ENCODE measurements at places on chromosomes 4 and X. TPM values are rescaled to one million over a fixed set of nuclear protein-coding genes. Genes with fewer than 3 reads are reported as not detected.

Gene KLHL4
- not detected for total RNA-seq

Gene TBC1D9
- not detected for total RNA-seq

Gene IL3RA
- 3.4 TPM for total RNA-seq

Gene HOPX
- 88.5 TPM for total RNA-seq

Gene MAGEA10
- not detected for total RNA-seq

Gene CC2D2A
- not detected for total RNA-seq

Gene SSX2
- not detected for total RNA-seq

Gene CRMP1
- total RNA-seq = not detected

Gene TRAM1L1
- not detected for total RNA-seq

DNA sequence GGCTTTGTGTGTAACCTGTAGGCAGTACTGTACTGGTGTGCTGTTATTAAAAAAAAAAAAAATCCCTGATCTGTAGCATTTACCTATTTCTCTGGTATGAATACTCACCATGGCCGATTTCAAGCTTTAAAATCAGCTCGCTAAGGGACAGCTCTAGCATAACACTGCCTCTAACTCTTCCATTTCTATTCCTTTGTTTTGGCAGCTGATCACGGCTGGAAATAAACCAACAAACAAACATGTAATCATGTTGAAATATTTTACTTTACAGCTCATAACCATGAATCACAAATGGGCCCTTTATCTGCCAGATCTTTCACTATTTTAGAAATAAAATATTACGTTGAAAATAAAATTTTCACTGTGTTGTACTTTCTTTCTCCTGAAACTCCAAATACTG is 60.5 kb upstream of the IL15 start:
- DNase-seq = no peak
- H3K4me3 ChIP-seq = no peak overlapping the region
- H3K27me3 ChIP-seq = no peaks in the 10 kb centered on the region
- no peaks in the 10 kb centered on the region for H3K36me3 ChIP-seq
- H3K4me1 ChIP-seq = no peaks in the 10 kb centered on the region

DNA sequence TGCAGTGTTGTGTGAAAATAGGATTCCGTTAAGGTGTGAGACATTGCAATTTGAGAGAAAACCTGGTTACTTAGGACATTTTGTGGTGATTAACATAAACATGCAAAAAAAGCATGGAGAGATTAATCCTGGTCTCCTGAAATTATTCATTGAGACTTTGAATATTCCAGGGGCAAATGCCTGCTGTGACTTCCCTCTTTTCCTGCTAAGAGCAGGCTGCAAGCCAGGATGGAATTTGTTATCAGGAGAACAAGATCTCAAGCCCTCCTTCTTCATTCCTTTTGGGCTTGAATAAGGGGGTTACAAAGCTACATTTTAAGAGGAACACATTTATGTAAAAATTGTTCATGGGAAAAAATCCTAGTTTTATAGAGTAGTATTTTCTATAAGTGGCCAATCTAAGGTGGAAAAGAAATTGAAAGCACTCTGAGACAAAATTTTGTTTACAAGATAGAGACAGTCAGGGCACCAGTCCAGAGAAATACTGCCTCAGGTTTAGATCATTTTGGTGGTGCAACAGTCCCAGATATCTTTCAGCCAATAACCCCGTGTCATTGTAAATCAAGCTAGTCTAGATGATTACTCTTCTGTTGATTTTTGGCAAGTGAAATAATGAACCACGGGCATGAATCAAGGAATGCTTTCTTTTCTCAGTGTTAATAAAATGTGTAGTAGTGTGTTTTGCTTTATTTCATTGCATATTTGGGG is 1528.3 kb upstream of the AGA start:
- no peaks in the 10 kb centered on the region for H3K27me3 ChIP-seq
- DNase-seq = no peak
- H3K4me3 ChIP-seq = no peak overlapping the region
- H3K4me1 ChIP-seq = no peaks in the 10 kb centered on the region

GRCh38 chrX:107856289-107856688 is 30.6 kb downstream of the MID2 start:
- peaks cover 2% of the 10 kb centered on the region for H3K4me1 ChIP-seq
- H3K36me3 ChIP-seq = peaks cover 3% of the 10 kb centered on the region
- no peak overlapping the region for H3K4me3 ChIP-seq
- no peak overlapping the region for H3K27ac ChIP-seq
- no peaks in the 10 kb centered on the region for H3K27me3 ChIP-seq

GRCh38 chrX:802846-803245 is 172.3 kb downstream of the SHOX start:
- DNase-seq = peak; percentile 20
- peaks cover 5% of the 10 kb centered on the region for H3K27me3 ChIP-seq
- H3K4me3 ChIP-seq = no peak overlapping the region
- H3K36me3 ChIP-seq = no peaks in the 10 kb centered on the region
- no peak overlapping the region for H3K27ac ChIP-seq

DNA sequence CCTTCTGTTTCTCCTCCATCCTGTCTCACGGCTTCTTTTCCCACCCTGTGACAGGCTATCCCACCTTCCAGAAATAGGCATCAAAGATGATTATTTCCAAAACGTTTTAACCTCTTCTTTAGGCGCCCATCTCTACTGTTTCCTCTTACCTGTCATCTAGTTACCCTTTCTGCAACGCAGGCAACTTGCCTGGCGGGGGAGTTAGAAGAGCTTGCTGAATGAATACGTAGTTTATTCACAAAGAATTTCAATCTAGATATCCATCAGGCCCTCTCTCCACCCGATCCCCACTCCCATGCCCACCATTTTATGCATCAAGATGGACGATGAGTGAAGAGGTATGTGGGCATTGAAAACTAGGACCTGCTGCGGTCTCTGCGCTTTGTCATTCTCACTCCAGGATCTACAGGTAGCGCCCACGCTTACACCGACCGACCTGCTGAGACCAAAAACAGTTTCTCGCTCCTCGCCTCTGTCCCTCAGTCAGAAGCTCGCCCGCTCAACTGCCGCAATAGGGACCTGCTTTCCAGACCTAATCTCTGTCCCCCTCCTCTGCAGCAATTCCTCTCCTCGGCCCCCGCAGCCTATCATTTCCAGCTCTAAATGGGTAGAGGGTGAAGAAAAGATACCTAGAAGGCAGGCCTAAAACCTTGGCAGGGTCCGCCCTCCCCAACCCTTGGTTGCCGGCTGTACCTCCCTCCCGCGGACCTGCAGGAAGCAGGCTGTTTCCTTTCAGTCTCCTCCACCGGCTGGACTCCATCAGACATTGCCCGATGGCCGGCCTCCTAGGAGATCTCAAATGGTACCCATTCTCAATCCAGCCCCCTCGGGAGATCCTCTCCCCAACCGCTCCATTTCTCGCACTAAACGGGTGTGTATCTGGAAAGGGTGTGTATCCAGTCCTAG is 624 bp downstream of the BEX5 start:
- peak; percentile 62 for DNase-seq
- H3K27ac ChIP-seq = peak overlapping the region; percentile 90
- peaks cover 12% of the 10 kb centered on the region for H3K4me1 ChIP-seq
- no peaks in the 10 kb centered on the region for H3K36me3 ChIP-seq

GRCh38 chr4:156606554-156607477 is 364.8 kb downstream of the PDGFC start:
- no peak for DNase-seq
- no peaks in the 10 kb centered on the region for H3K4me1 ChIP-seq
- H3K27ac ChIP-seq = no peak overlapping the region
- H3K4me3 ChIP-seq = no peak overlapping the region

- no peak for DNase-seq
- H3K4me3 ChIP-seq = no peak within 1 kb of the TSS
- no peak within 1 kb of the TSS for H3K27ac ChIP-seq
- no peaks in the 10 kb centered on the region for H3K36me3 ChIP-seq
- H3K27me3 ChIP-seq = peaks cover 1% of the 10 kb centered on the region
These were observed at the start of gene FRMD7 for GRCh38 chrX:132127743-132128142. Gene FRMD7 (minus strand): TSS chrX:132128020. CDS start chrX:132127844, 176 bp downstream.

GRCh38 chrX:111270339-111270738 is at the start of gene CAPN6:
Gene CAPN6 (minus strand): TSS chrX:111270483. CDS start chrX:111263936, 6,547 bp downstream.
- no peaks in the 10 kb centered on the region for H3K27me3 ChIP-seq
- no peaks in the 10 kb centered on the region for H3K4me1 ChIP-seq
- H3K4me3 ChIP-seq = no peak within 1 kb of the TSS
- no peak within 1 kb of the TSS for H3K27ac ChIP-seq
- no peaks in the 10 kb centered on the region for H3K36me3 ChIP-seq

DNA sequence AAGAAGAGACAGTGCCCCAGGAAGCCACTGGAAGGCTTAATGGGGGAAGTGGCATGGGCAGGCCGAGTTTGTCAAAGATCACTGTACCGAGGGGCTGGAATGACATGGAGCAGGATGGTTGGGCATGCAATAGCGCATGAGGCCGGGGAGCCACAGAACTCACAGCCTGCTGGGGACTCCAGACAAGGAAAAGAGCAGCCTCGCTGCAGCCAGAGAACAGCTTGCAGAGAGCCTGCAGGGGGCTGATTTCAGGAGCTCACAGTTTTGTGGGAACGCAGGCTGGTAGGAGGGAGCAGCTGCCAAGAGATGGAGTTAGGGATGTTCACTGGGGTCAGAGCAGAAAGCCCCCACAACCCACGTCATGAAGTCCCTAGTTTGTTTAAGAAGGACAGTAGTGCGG is 45.4 kb downstream of the STOX2 start:
- no peaks in the 10 kb centered on the region for H3K36me3 ChIP-seq
- no peak for DNase-seq
- peaks cover 2% of the 10 kb centered on the region for H3K27me3 ChIP-seq
- no peak overlapping the region for H3K4me3 ChIP-seq
- no peaks in the 10 kb centered on the region for H3K4me1 ChIP-seq

DNA sequence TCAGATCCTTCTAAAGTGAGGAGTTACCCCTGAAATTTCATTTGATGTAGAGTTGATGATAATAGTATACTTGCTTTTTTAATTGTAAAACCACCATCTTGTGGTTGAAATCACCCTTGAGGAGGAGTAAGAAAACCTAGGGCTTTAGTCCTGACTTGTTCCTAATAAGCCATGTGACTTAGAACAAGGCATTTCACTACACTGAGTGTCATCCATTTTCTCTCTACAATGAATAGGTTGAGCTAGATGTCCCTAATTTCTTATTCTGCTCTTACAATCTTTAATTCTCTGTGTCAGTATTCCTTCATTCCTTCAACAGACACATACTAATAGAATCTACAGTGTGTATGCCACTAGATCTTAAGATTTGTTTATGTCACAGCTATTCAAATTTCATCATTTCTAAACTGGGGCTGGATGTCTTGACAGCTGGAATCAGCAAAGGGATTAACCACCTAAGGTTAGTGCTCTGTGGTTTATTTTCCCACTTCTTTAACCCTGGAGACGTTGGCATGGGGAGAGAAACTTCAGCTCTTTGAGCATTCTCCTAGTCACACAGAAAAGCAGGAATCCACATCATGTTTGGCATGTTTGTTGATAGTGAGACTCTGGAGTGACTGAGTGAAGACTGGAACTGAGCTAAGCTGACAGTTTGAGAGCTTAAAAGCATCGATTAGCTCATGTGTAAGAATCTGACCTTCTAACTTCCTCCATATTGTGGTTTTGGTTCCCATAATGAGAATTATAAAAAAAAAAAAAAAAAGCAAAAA is 246.3 kb downstream of the NDST4 start:
- no peak overlapping the region for H3K4me3 ChIP-seq
- no peak for DNase-seq
- H3K36me3 ChIP-seq = no peaks in the 10 kb centered on the region
- H3K4me1 ChIP-seq = no peaks in the 10 kb centered on the region
- no peaks in the 10 kb centered on the region for H3K27me3 ChIP-seq

GRCh38 chrX:109926743-109927662 is 75.9 kb upstream of the TMEM164 start:
- H3K27ac ChIP-seq = no peak overlapping the region
- H3K27me3 ChIP-seq = no peaks in the 10 kb centered on the region
- DNase-seq = no peak
- no peaks in the 10 kb centered on the region for H3K36me3 ChIP-seq

GRCh38 chr4:182314537-182314936 is 71.3 kb downstream of the TENM3 start:
- H3K36me3 ChIP-seq = no peaks in the 10 kb centered on the region
- H3K27ac ChIP-seq = no peak overlapping the region
- H3K4me3 ChIP-seq = no peak overlapping the region
- DNase-seq = no peak
- no peaks in the 10 kb centered on the region for H3K27me3 ChIP-seq

DNA sequence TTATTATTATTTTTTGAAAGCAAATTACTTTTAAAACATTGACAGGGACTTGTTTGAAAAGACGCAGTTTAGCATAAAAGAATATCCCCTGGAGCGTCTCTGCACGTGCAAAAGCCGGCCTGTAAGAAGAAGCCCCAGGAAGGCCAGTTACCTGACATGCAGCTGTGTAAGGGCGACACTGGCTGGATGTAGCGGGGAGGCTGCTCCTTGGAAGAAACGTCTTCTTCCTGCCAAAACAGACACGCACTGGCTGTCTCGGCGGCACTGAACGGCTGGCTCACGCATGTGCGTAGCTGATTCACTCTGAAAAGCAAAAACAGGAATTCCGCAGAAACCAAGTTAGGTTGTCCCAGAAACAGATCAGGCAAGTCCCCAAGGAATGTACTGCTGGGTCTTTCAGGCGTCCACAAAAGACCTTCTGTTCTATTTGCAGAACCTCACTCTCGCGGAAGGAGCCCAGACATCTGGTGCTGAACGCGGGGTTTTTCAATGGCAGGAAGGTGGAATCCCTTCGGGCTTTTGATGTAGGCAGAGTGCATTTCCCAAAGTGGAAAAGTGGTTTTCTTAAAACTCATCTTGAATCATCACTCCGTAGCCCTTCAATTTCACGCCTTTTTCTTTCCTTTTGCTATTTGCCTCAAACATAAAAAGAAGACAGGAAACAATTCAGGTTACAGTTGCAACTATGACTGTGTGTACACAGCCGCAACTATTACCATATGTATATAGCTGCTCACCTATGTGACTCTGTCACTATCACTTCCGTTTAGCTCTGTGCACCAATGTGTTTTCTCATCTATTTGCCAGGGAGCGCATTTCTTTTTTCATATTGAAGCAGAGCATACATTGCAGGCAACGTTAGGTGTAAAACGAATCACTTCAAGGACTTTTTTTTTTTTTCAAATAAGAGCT is 38.1 kb upstream of the ARSH start:
- peak overlapping the region; percentile 70 for H3K4me3 ChIP-seq
- H3K4me1 ChIP-seq = peaks cover 2% of the 10 kb centered on the region
- H3K36me3 ChIP-seq = no peaks in the 10 kb centered on the region
- no peak overlapping the region for H3K27ac ChIP-seq
- peak; percentile 57 for DNase-seq

DNA sequence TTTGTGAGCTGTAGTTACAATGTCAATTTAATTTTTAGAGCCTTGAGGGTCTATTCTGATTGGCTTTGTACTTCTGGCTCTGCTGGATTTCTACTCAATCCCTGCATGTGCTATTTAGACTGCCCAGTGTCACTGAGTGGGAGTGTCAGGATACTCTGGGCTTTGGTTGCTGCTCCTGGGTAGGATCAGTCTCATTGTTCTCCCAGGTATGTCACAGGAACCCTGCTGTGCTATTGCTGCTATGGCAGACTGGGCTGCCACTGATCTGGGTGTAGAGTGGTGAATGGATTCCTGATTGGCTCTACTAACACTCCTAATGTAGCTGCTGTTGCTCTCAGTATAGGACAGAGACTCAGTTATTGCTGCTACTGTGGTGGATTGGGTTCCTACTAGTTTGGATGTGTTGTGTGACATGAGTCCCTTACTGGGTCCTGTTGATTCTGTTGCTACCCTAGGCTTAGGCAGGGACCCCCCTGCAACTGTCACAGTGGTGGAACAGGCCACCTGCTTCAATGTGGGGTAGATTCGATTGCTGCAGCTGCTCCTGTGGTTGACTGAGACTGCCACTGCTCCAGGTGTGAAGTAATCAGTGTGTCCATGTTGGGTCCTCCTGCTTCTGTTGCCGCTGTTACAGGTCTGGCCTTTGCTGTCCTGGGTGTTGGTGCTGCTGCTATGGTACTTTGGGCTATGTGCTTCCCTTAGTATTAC is 707.8 kb upstream of the AMOT start:
- no peak for DNase-seq
- no peaks in the 10 kb centered on the region for H3K27me3 ChIP-seq
- no peaks in the 10 kb centered on the region for H3K36me3 ChIP-seq
- H3K4me3 ChIP-seq = no peak overlapping the region

All from activated CD4-positive, alpha-beta T cell treated with anti-CD3 and anti-CD28 coated beads, Interleukin-2, amount 10 ng/mL, durations not matched to agents 24 days and 14 days (primary cell).